ENCODE measurements at places on chromosomes 6 and 20. TPM values are rescaled to one million over a fixed set of nuclear protein-coding genes. Genes with fewer than 3 reads are reported as not detected.

- no peak for DNase-seq
Measured at GRCh38 chr6:150704447-150705192, 104.9 kb downstream of the PLEKHG1 start.

DNA sequence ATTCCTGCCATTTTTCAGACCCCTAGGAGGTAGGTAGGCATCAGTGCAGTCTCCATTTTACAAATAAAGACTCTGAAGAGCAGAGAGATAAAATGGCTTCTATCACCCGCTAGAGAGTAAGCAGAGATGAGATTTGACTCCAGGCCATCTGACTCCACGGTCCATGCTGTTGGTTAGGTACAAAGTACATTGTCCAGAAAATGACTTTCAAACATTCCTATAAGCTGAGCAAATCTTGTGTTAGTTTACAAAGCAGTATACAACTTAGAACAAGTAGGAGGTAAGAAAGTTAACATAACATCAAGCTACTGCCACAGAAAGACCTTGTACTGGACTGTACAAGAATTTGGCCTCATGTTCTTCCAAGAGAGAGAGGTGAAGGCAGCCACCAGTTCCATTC, 14.9 kb downstream of the BTN1A1 start:
- no peak for DNase-seq

GRCh38 chr6:77466451-77467437, 3.5 kb upstream of the HTR1B start:
- peak; percentile 29 for DNase-seq

GRCh38 chr20:53975761-53976160, 94.6 kb downstream of the BCAS1 start:
- no peak for DNase-seq

- no peak for DNase-seq
Measured at GRCh38 chr20:44970243-44970757, 4.0 kb downstream of the STK4 start.

- no peak for DNase-seq
Measured at GRCh38 chr6:16766836-16767745, 5.8 kb upstream of the ATXN1 start.

DNA sequence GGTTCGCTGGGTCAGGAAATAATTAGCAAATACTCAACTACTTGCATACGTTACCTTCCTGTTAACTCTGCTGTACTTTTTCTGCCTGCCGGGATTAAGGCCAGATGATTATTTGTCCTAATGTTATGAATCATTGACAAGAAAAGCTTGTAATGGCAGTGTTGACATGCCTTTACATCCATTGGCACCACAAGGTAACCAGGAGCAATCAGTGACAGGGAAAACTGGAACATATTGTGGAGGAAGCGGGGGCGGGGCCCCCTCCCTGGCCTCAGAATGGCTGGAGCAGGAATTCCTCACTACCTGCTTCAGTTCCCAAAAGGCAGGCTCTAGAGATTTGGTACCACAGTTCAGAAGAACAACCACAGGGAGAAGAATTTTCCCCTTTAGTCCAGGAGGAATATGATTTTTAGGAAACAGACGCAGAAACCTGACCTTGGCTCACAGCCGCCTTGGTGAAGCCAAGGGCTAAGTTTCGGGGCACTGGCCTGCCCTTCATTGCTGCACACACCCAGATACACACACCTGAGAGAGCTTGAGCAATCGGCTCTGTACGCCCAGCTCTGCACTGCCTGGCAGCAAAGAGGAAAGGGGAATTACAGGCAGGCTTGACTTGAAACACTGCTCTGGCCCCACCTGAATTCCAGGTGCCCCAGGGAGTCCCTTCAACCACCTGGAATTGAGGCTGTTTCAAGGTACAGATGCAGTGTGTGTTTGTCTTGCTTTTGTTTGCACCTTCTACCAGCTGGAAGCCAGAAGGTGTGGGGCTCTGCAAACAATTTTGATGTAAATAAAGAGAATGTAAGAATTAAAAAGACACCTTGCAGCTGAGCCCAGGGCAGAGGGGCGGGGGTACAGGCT, 89.8 kb downstream of the MYB start:
- no peak for DNase-seq

DNA sequence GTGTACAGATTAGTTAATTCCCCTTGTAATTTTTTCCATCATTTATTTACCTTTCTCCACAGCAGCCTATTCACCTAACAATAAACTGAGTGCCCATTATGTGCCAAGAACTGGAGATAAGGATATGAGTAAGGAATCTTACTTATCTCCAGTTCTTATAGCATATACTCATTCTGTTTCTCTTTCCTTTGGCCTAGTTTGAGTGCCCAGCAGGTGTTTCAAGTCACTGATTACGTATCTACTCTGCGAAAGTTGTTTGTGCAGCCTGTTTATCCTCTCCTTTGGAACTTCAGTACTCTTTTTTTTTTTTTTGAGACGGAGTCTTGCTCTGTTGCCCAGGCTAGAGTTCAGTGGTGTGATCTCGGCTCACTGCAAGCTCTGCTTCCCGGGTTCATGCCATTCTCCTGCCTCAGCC, 17.3 kb upstream of the POU5F1 start:
- no peak for DNase-seq

DNA sequence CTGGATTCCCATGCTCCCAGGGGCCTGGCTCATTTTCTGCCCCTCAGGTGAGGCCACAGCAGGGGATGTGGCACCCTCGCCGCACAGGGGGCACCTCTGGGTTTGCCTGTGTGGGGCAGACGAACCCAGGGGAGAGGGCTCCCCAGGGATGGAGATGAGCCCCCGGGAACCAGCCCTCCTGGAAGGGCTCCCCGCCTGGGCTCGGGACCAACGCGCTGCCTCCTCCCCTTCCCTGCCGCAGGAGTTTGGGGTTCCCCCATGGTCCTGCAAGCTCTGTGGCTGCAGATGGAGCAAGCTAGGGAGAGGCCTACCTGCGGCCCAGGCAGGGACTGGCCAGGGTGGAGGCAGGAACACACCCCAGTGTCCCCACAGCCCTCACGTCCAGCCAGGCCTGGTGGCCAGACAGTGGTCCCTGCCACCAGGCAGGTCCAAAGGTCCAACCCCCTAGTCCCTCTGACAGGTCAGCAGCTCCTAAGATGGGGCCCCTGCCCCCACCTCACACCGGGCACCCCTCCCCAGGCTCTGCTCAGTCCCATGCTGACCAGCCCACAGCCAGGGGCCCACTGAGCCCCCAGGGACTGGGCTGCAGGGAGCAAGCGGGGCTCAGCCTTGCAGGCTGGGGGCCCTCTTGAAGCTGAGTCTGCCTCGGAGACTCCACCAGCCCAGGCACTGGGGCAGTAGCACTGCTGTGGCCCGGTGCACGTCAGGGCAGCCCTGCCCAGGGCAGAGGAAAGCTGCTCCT, 13.7 kb downstream of the LAMA5 start:
- DNase-seq, result peak; percentile 52

- no peak for DNase-seq
Measured at GRCh38 chr6:30171677-30172471, 8.5 kb downstream of the TRIM15 start.

DNA sequence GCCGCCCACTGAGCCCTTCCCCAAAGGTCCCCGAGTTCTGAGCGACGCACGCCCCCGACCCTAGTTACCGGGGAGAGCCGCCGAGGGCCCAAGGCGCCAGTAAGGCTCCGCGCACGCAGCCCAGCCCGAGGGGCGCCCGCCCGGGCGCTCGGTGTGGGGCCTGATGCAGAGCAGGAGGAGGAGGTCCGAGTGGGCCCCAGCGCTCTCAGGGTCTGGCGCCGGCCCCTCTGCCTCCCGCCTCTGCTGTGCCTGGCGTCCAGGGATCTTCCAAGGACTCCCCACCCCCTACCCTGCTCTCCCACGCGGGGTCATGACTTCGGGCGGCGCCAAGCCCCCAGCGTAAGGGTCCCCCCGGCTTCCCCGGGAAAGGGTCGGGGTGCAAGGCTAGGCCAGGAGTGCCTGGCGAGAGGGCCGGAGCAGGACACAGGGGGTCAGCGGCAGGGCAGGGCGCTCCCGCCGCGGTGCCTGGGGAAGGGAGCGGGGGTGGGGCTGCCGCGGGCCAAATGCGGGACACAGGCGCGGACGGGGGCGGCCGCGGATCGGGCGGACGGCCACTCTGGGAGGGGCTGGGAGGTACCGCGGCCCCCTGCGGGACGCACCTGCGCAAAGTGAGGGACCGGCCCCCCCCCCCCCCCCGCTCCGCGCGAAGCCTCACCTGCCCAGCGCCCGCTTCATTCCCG, 637 bp downstream of the ABHD12 start:
- DNase-seq, result peak; percentile 73

DNA sequence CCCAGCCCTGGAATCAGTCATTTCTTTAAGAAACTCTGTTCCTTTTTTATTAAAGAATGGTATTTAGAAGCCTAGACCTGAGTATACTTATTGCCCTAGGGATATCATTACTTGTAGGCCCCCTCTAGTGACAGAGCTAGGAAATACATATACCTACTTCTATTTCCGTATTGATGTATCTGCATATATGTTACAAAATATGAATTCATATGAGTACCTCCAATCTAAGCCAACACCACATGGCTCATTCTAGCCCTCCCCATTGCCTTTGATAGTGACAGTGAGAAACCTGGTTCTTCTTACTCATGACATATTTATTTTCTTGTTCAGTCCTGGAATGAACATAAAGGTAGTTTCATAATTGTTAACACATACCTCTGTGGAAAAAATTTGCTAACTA, 137.2 kb downstream of the FARS2 start:
- no peak for DNase-seq

- DNase-seq, result peak; percentile 79
Measured at GRCh38 chr6:13336553-13336952, 8.2 kb upstream of the TBC1D7 start.

GRCh38 chr20:44309763-44310663, 989 bp downstream of the FITM2 start:
- peak; percentile 49 for DNase-seq

GRCh38 chr20:7346026-7346425, 578.5 kb downstream of the BMP2 start:
- DNase-seq, result no peak

- no peak for DNase-seq
Measured at GRCh38 chr20:63908008-63908682, 13.2 kb downstream of the DNAJC5 start.

DNA sequence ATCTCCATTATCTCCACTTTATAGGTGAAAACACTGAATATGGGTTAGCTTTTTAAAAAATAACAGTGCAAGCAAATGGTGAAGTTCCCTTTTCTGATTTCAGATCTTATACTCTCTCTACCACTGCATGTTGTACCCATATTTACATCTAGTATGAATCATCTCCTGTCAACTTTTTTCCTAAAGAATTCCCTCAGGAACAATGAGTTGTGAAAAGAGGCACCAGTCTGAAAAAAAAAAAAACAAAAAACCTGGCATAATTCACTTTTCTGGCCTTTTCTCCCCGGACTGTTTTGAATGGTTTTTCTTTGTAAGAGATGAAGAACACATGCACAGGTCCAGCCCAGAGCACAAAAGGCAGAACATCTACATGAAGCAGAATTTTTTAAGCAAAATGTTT, 596.0 kb downstream of the COL12A1 start:
- no peak for DNase-seq

DNA sequence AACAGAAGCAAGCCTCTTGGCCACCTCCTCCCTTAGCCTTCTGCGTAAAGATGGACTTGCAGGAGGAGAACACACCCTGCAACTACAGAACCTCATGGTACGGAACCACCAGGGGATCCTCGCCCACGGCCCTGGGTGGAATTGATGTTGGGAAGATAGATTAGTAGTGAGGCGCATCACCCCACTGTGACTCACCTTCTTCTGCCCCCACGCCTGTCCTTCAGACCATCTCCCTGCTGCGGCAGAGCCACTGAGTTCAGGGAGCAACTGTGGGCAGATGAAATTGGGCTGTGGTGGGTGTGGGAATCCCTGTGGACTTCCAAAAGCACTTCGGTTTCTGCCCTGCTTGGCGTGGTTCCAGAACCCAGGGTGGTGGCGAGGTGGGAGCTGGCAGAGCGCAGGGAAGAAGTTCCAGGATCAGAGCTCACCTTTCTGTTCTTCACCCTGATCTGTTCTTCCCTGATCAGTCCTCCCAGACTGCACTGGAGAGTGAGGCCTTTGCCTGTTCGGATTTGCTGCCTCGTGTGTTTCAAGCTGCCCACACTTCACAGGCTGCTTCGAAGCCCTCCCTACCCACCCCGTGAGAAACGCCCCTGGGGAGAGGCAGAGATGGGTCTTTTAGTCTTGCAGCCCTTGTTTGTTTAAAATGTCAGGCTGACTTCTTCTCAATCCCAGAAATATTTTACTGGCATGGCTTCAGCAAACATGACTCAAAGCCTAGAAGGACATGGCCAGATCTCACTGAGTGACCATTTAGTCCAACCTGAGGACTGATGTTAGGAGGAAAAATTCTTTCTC, 92.8 kb upstream of the MLN start:
- no peak for DNase-seq

GRCh38 chr6:33237741-33238140, 29.4 kb downstream of the RING1 start:
- DNase-seq, result no peak

DNA sequence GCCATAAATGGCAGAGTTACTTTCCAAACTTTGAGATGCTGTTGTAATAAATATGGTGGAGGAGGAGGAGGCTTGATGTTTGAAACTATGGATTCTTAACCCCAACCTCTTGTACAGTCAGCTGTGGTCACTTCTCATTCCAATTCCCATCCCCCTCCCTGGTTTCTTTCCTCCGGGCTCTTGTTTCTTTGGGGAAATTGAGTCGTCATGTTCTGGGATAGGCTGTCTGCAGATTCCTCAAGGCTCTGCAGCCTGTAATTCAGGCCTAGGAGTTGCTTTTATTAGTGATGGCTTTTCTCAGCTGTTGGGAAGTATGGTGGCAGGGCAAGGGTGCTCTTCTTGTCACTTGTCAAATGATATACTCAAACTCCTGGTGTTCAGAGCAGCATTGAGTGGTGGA, 2.6 kb downstream of the PTK7 start:
- DNase-seq, result no peak

DNA sequence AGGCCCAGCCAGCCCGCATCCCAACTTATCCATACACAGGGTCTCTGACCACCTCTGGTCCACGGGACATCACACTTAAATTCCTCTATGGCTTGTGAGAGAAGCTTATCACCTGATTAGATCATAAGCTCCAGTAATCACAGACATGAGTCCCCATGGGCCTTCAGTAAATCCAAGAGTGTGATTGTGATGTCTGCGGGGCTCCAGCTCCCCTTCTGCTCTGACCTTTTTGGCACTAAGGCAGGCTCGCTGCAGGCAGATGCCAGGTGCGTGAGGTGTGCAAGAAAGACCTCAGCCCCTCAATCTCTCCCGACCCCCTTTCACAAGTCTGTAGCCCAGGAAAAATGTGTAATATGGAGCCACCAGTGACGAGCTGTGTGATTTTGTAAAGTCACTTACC, 127.6 kb upstream of the DUSP22 start:
- DNase-seq, result no peak

DNA sequence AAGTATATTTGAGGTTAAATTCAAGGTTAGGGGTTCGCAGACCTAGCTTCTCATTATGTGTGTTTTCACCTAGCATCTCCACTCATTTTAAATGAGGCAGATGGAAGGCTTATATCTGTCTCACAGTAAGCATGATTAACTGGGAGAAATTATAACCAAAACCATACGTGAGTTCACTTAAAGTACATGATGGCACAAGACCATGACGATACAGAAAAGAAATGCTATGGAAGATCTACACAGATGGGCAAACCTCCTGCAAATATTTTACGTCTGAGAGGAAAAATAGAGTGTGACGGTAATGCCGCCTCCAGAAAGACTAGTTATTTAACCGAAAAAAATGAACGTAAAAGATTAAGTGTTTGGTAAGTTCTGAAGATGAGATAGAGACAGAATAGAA, 337.8 kb downstream of the FARS2 start:
- DNase-seq, result no peak

The ZNF335 gene
- total RNA-seq, result 10.1 TPM

The MLN gene
- not detected for total RNA-seq

The SUMO4 gene
- total RNA-seq, result 0.59 TPM

The GCLC gene
- total RNA-seq, result 25.3 TPM

The POU3F2 gene
- total RNA-seq, result not detected

The KCTD20 gene
- 31.5 TPM for total RNA-seq

The MATN4 gene
- total RNA-seq, result not detected

The DEFB132 gene
- total RNA-seq, result not detected

The HLA-DRB1 gene
- 122 TPM for total RNA-seq
